ENCODE measurements at places on chromosomes 1 and 21.

DNA sequence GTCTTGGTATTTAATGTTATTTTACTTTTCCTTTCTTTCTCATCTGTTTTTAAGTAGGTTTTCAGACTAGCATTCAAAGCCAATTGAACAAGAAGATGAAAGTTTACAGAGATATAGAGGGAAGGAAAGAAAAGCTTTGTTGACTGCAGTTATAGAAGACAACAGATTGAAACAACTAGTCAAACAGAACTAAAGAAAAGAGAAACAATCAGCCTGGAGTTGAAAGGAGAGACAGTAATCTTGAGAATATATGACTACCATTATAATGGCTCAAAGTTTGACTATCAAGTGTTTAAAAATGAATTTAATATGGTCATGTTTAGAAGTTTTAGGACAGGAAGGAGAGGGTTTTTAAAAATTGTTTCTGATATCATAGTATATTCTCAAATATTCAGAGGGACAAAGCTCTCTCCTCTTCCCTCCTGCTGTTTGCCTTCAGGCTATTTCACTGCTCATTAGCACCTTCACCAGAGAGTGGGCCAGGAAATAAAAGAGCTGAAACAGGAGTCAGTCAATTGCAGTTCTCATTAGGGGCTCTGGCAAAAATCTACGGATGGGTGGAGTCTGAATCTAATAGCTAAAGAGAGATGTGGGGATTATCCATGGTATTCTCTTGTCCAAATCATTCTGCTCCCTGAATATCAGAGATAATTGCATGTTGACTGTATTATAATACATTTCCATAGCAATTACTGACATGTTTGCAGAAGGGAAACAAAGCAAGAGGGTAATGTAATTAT lies 577.8 kb downstream of the BRINP3 start:
- no peak for DNase-seq

- DNase-seq: no peak
Measured at GRCh38 chr21:33444499-33444898, 35.3 kb downstream of the TMEM50B start.

- DNase-seq: no peak
Measured at GRCh38 chr1:223344491-223344890, 19.5 kb downstream of the SUSD4 start.

DNA sequence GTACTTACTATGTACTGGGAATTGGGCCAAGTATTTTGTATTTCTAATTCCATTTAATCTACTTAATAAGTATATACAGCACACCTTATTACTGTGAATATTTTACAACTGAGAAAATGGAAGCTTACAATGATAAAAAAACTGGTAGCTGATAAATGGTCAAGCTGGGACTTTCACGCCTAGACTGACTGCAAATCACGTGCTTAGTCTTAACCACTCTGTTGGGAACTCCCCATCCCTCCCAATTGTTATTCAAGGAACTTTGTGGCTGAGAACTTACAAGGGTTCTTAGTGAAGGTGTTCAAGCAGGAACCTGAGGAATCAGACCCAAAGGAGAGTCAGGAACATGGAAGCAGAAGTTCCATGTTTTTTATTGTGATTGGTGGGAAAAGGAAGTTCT lies 26.9 kb downstream of the CD84 start:
- DNase-seq: no peak

GRCh38 chr1:232226197-232226712 lies 403.7 kb downstream of the SIPA1L2 start:
- DNase-seq: no peak

DNA sequence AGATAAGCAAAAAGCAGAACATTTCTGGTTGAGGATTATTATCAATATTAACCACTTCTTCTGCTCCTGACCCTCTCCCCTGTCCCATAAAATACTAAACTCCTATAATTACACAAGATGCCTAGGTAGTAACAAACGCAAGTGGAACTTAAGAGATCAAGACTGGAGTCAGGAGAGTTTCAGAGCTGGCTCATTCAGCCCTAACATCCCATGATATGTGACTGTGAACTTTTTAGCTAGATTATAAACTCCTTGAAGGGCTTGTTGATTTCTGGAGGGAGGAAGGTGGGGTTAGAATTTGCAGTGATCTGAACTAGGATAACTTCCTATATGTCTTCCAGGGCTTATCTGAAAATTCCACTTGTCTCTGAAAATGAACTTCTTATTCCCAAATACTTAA lies 130.6 kb downstream of the TGFB2 start:
- no peak for DNase-seq

DNA sequence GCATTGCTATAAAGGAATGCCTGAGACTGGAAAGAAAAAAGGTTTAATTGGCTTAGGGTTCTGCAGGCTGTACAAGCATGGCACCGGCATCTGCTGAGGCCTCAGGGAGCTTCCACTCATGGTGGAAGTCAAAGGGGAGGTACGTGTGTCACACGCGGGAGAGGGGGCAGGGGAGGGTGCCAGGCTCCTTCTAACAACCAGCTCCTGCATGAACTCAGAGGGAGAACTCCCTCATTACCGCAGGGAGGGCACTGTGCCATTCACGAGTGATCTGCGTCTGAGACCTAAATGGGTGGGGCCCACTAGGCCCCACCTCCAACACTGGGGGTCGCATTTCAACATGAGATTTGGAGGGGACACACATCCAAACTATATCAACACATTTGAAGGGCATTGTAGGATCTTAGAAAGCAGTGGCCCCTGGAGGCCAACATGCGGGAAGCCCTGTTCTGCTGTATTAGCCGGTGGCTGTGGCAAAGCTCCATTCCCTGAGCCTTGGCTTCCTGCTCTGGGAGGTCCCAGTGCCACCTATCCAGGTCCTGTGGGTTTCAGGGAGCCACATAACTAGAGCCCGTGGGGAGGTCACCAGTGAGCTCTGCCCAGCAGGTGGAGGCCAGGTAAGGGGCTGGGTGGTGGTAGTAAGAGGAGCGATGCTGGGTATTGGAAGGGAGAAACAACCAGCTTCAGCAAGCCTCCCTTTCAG lies 10.0 kb downstream of the WNT3A start:
- DNase-seq: no peak

- DNase-seq: no peak
Measured at GRCh38 chr1:168433238-168433637, 110.6 kb downstream of the XCL2 start.

- no peak for DNase-seq
Measured at GRCh38 chr1:158809862-158810261, 21.3 kb upstream of the MNDA start.
